ENCODE measurements at places on chromosomes 2 and 18. TPM values are rescaled to one million over a fixed set of nuclear protein-coding genes. Genes with fewer than 3 reads are reported as not detected.

- no peaks in the 10 kb centered on the region for H3K27me3 ChIP-seq
- H3K4me3 ChIP-seq: peak overlapping the region; percentile 96
- no peaks in the 10 kb centered on the region for H3K4me1 ChIP-seq
- H3K27ac ChIP-seq: peak overlapping the region; percentile 53
- no peaks in the 10 kb centered on the region for H3K36me3 ChIP-seq
Observed at GRCh38 chr2:53969968-53970723, 647 bp downstream of the PSME4 start.

GRCh38 chr2:42164046-42164445 lies 5.1 kb upstream of the EML4 start:
- no peaks in the 10 kb centered on the region for H3K36me3 ChIP-seq
- no peaks in the 10 kb centered on the region for H3K27me3 ChIP-seq
- H3K27ac ChIP-seq: no peak overlapping the region
- peaks cover 4% of the 10 kb centered on the region for H3K4me1 ChIP-seq
- no peak overlapping the region for H3K4me3 ChIP-seq

DNA sequence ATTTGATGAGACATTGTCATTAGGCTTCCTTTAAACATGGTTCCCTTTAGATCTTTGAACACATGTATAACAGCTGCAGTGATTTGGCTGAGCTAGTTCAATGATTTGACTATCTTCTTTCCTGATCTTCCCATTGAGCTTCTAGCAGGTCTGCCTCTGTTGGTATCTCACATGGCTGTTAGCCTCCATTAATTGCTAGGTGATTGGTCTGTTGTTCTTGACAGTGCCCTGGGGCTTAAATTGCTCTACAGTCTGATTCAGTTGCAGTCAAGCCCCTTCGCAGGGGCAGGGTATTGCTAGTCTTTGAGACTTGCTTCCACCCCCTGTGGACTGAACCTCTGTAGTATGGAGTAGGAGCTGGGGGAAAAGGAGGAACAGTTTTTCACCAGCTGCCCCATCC lies 24.1 kb downstream of the SKA1 start:
- DNase-seq: no peak
- H3K4me3 ChIP-seq: no peak overlapping the region
- no peak overlapping the region for H3K27ac ChIP-seq
- peaks cover 18% of the 10 kb centered on the region for H3K4me1 ChIP-seq

GRCh38 chr18:67290421-67290820 lies 226.1 kb downstream of the DSEL start:
- H3K4me1 ChIP-seq: no peaks in the 10 kb centered on the region
- DNase-seq: no peak
- no peak overlapping the region for H3K4me3 ChIP-seq
- no peaks in the 10 kb centered on the region for H3K36me3 ChIP-seq
- H3K27me3 ChIP-seq: no peaks in the 10 kb centered on the region

DNA sequence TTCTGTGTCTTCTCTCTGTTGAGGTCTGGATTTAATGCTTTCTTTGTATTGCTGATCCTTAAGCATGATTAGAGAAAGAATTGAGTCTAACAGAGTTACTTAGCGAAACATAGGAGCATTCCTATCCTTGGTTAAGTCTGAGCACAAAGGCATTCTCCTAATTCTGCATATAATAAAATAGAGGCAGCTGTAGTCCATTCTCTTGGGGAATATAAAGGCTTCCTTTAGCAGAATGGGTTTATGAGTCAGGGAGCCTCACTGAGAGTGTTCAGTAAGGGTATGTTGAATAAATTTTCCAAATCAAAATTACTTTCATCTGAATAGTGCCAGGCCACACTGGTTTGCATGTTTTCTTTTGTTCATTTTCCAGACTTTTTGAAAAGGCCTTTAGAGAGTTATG lies 101.5 kb downstream of the GALNT1 start:
- no peaks in the 10 kb centered on the region for H3K27me3 ChIP-seq
- peaks cover 5% of the 10 kb centered on the region for H3K36me3 ChIP-seq
- H3K27ac ChIP-seq: no peak overlapping the region
- no peak for DNase-seq
- H3K4me3 ChIP-seq: no peak overlapping the region
- no peaks in the 10 kb centered on the region for H3K4me1 ChIP-seq

GRCh38 chr2:227479865-227480475 lies 8.0 kb downstream of the AGFG1 start:
- H3K27me3 ChIP-seq: no peaks in the 10 kb centered on the region
- H3K27ac ChIP-seq: no peak overlapping the region
- no peaks in the 10 kb centered on the region for H3K36me3 ChIP-seq
- no peak overlapping the region for H3K4me3 ChIP-seq
- no peak for DNase-seq

GRCh38 chr2:164913640-164914350 lies 41.5 kb downstream of the SLC38A11 start:
- DNase-seq: no peak
- H3K27ac ChIP-seq: no peak overlapping the region
- H3K27me3 ChIP-seq: no peaks in the 10 kb centered on the region
- peaks cover 9% of the 10 kb centered on the region for H3K4me1 ChIP-seq

GRCh38 chr18:12317664-12318333 lies 9.8 kb downstream of the TUBB6 start:
- H3K4me3 ChIP-seq: no peak overlapping the region
- no peak for DNase-seq
- no peaks in the 10 kb centered on the region for H3K27me3 ChIP-seq
- H3K4me1 ChIP-seq: no peaks in the 10 kb centered on the region

CD8B2 gene
- total RNA-seq: not detected

MOGAT1 gene
- total RNA-seq: 0.67 TPM

CIDEA gene
- not detected for total RNA-seq

RAX gene
- 0.52 TPM for total RNA-seq

ITGA6 gene
- 117 TPM for total RNA-seq

COL3A1 gene
- total RNA-seq: not detected

CCNYL1 gene
- 35.4 TPM for total RNA-seq

MYO7B gene
- total RNA-seq: not detected

CD207 gene
- total RNA-seq: not detected
